ENCODE measurements at places on chromosomes 3 and 15. TPM values are rescaled to one million over a fixed set of nuclear protein-coding genes. Genes with fewer than 3 reads are reported as not detected.

The PKM gene
- total RNA-seq = 1,950 TPM

The UPK1B gene
- not detected for total RNA-seq

The GOLGA8T gene
- not detected for total RNA-seq

The PPCDC gene
- 9.2 TPM for total RNA-seq

The NGRN gene
- total RNA-seq = 76.0 TPM
